Naive thymus-derived CD8-positive, alpha-beta T cell (primary cell): ENCODE measurements at places on chromosomes 7 and 10.
A peak's percentile ranks its signal among the peaks of the same experiment; 100 is the strongest.

DNA sequence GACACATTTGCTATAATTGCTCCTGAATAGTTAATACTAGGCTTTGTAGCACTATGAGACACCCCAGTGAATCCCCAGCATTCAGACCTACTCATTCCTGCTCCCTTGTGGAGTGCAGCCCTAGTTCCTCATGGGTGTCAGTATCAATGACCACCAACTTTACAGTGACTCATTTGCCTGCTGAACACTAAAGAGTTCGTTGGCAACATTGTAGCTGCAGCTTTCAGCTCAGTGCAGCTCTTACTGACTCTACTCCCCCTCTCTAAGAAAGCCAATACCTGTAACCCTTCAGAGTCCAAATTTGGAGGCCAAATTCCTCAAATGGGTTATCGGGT is 127.1 kb upstream of the MTPN start:
- DNase-seq = no peak

- DNase-seq = no peak
Observed at GRCh38 chr7:72234086-72234485, 178.1 kb downstream of the CALN1 start.

DNA sequence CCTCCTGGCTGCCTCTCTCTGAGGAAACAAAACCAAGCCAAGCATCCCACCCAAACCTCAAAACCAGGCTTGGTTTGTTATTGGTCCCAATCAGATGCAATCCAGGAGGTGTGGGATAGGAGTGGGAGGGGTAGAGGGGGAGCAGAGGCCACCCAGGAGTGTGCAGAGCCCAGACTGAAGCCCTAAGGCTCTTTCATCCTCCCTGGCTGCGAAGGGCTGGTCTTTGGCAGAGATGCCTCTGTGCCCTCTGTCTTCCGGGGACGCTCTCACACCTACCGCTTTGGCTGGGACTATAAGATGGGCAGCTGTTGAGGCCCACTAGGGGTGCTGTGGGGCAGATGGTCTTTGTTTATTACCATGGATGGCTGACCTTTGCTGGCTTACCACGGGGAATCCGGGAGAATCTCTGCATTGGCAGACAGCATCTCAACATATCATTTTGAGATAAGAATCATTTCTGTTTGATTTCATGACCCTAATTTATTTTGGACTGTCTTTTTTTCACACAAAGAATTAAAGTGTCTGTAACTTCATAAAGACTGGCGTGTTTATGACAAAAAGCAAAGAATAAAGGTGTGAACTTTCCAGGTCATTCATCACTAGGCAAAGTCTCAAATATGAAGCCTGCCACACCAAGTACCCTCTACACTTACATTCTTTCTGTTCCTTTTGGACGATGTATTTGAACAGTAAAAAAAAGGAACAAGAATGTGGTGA is 6.5 kb upstream of the DENND2A start:
- peak; percentile 16 for DNase-seq

GRCh38 chr7:15508258-15508657 is 53.6 kb downstream of the AGMO start:
- DNase-seq = no peak

DNA sequence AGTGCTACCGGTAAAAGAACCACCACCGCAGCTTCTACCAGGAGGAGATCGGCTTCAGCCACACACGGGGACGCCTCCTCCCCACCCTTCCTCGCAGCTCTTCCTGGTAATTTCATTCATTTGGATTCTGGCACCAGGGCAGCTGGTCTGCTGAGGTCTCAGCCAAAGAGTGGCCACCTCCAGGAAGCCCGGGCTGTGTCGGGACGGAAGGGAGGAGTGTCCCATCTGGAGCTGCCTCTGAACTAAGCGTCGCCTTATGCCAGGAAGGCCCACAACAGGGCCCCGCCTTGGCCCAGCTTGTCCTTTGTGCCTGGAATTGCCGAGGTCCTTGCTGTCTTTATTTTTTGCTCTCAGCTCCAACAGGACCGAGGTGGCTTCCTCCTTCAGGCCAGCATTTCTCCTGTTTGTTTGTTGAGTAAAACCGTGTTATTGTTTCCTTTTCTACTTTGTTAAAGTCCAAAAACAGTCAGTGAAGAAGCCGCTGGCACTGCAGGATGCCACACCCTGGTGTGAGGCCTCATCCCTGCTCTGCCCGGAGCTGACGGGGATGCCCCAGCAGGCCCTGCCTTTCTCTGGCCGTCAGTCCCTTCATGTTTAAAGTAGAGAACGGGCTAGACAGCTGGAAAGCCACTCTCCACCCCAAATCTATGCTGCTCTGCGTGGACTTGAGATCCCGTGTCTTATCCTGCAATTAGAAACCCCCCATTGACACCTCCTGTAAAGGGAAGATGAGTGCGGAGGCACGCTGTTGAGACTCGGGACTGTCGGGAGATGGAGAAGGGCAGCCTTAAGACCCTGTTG is 24.5 kb upstream of the TTYH3 start:
- DNase-seq = no peak

DNA sequence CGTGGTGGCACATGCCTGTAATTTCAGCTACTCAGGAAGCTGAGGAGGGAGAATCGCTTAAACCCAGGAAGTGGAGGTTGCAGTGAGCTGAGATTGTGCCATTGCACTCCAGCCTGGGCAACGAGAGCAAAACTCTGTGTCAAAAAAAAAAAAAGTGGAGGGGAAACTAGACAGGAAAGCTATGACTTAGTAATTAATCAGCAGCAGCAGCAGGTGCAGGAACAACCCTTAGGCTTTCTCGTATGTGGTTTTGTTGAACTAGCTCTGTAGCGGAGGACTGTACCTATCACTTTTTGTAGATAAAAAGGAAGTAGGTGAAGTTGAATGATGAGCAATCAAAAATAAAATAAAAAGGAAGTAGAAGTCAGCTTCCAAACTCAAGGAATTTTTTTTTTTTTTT is 76.9 kb upstream of the KMT2C start:
- no peak for DNase-seq
